ENCODE measurements at places on chromosomes 6 and 20. TPM values are rescaled to one million over a fixed set of nuclear protein-coding genes. Genes with fewer than 3 reads are reported as not detected.

GRCh38 chr20:58179432-58180099, 48.9 kb downstream of the ANKRD60 start:
- no peak overlapping the region for H3K27ac ChIP-seq
- peaks cover 23% of the 10 kb centered on the region for H3K27me3 ChIP-seq
- peak overlapping the region; percentile 59 for H3K4me3 ChIP-seq
- H3K4me1 ChIP-seq: peaks cover 4% of the 10 kb centered on the region

Gene EDN3
- not detected for total RNA-seq

- no peak overlapping the region for H3K4me3 ChIP-seq
- no peaks in the 10 kb centered on the region for H3K27me3 ChIP-seq
- no peaks in the 10 kb centered on the region for H3K36me3 ChIP-seq
- H3K27ac ChIP-seq: no peak overlapping the region
Observed at GRCh38 chr20:7765221-7765620, 175.0 kb downstream of the HAO1 start.

DNA sequence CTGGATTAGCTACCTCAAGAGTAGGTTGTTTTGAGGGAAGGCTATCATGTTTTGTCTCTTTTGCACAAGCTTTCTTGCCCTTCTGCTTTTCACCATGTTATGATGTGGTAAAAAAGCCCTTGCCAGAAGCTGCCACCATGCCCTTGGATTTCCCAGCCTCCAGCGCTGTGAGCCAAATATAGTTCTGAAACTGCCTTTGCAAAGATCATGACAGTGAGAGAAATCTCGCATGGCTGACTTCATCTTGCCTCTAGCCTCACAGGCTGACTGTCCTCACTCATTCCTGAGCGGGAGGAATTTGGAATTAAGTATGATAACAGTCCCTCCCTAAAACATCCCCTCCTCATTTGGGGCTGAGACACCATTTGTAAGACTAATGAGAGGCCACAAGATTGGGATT, 207.7 kb downstream of the BTBD9 start:
- H3K4me3 ChIP-seq: no peak overlapping the region
- H3K27ac ChIP-seq: no peak overlapping the region
- H3K27me3 ChIP-seq: no peaks in the 10 kb centered on the region
- no peak for DNase-seq
- H3K4me1 ChIP-seq: peaks cover 5% of the 10 kb centered on the region
- H3K36me3 ChIP-seq: no peaks in the 10 kb centered on the region

DNA sequence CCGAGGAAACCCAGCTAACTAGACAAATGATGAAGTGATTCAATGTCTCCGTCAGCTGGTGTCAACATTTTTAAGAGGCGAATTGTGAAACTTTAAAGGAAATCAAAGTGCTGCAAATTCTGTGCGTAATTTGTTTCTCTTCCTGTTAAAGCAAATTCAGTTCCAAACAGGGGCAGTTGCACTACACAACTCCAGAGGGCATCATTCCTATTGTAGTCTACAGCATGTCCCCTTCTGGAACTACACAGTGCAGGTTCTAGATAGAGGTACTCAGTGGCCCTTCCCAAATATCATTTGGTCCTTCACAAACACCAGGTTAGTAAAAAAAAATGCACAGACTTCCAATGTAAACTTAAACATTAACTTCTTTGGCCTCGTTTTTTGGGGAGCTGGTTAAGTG, 38.3 kb upstream of the SMLR1 start:
- no peak overlapping the region for H3K27ac ChIP-seq
- DNase-seq: no peak
- no peak overlapping the region for H3K4me3 ChIP-seq
- peaks cover 3% of the 10 kb centered on the region for H3K27me3 ChIP-seq
- no peaks in the 10 kb centered on the region for H3K4me1 ChIP-seq

DNA sequence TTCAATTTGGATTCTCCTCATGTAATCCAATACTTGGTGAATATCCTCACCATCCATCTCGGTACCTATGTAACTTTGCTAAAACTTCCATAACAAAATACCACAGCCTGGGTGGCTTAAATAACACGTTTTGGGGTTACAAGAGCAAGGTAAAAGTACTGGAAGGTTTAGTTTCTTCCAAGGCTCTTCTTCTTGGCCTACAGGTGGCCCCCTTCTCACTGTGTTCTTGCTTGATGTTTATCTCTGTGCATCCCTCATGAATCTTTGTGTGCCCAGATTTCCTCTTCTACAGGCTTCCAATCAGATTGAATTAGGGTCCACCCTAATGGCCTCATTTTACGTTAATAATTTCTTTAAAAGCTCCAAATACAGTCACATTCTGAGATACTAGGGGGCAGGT, 163.3 kb upstream of the HCRTR2 start:
- no peaks in the 10 kb centered on the region for H3K4me1 ChIP-seq
- DNase-seq: no peak
- H3K4me3 ChIP-seq: no peak overlapping the region
- H3K27ac ChIP-seq: no peak overlapping the region
- no peaks in the 10 kb centered on the region for H3K36me3 ChIP-seq

- H3K27ac ChIP-seq: no peak overlapping the region
- no peak for DNase-seq
- H3K27me3 ChIP-seq: no peaks in the 10 kb centered on the region
Observed at GRCh38 chr6:127458817-127459216, 372 bp downstream of the KIAA0408 start.

Gene CRYBG1
- total RNA-seq: 10.0 TPM

Gene TMEM151B
- not detected for total RNA-seq

GRCh38 chr6:104682722-104683643, 176.7 kb downstream of the HACE1 start:
- H3K27ac ChIP-seq: no peak overlapping the region
- DNase-seq: peak; percentile 91
- no peaks in the 10 kb centered on the region for H3K36me3 ChIP-seq
- H3K27me3 ChIP-seq: no peaks in the 10 kb centered on the region

Gene MEI4
- total RNA-seq: not detected

Gene SLC35D3
- not detected for total RNA-seq

DNA sequence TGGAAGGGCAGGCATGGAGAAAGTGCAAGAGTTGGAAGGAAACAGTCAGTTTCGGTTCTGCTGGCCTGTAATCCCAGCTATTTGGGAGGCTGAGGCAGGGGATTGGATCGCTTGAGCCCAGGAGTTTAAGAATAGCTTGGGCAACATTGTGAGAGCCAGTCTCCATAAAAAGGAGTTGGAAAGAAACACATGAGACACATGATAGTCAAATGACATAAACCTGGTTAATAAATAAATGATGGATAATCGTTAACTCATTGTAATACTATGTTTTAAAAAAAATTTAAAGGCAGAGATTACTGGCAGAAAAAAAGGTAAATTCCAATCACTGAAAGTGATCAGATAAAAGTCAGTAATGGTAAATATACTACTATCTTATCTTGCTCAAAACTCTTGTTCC, 37.2 kb upstream of the PHACTR1 start:
- H3K36me3 ChIP-seq: no peaks in the 10 kb centered on the region
- peaks cover 4% of the 10 kb centered on the region for H3K27me3 ChIP-seq
- DNase-seq: no peak
- H3K4me1 ChIP-seq: no peaks in the 10 kb centered on the region
- no peak overlapping the region for H3K27ac ChIP-seq

- no peak overlapping the region for H3K27ac ChIP-seq
- no peak for DNase-seq
- H3K27me3 ChIP-seq: peaks cover 18% of the 10 kb centered on the region
- no peaks in the 10 kb centered on the region for H3K36me3 ChIP-seq
Observed at GRCh38 chr6:39929039-39929732, 5.1 kb downstream of the MOCS1 start.

Gene HECA
- 45.7 TPM for total RNA-seq

Gene SUMO4
- total RNA-seq: 10.1 TPM

GRCh38 chr6:45433533-45434380, 56.0 kb upstream of the SUPT3H start:
- no peak for DNase-seq
- peaks cover 66% of the 10 kb centered on the region for H3K4me1 ChIP-seq
- H3K27ac ChIP-seq: peak overlapping the region; percentile 60
- H3K4me3 ChIP-seq: no peak overlapping the region
- no peaks in the 10 kb centered on the region for H3K27me3 ChIP-seq
